ENCODE measurements at places on chromosomes 3 and 15.

DNA sequence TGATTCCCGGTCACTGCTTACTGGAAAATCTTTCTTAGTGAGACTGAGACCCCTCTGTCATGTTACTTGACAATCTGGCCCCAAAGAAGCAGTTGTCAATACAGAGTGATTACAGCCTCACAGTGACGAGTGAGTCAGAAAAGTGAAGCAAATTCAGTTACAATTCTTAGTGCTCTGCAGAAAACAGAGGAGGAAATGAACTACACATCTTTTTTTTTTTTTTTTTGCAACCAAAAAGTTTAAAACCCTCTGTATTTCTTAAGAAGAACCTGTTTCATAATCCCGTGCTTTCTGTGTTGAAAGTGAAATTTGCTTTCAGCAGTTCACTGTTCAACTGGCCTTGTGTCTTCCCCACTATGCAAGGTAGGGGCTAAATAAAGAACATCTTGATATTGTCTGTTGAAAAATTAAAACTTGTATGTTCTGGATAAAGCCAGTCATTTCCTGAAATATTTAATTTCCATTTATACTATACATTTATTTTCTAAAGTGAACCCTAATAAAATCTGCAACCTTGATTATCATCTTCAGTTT is 1.9 kb downstream of the AQP9 start:
- no peak for DNase-seq

DNA sequence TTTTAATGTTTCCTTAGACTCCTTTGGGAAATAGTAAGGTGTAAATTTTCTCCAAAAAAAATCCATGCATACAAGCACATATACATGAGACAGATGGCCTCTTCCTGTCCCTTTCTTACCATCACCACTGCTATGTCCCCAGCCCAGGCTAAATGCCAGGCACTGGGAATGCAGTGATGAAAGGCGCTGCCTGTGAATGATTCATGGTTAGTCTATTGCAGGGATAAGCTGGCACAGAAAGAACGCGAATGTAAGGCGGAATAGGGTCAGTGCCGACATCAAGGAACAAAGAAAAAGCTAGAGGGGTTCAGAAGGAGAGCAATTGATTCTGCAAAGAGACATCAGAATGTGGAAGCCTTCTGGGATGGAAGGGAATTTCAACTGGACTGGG is 36.2 kb upstream of the CFAP161 start:
- no peak for DNase-seq

GRCh38 chr15:67092752-67093503 is 27.5 kb downstream of the SMAD3 start:
- DNase-seq, result no peak

DNA sequence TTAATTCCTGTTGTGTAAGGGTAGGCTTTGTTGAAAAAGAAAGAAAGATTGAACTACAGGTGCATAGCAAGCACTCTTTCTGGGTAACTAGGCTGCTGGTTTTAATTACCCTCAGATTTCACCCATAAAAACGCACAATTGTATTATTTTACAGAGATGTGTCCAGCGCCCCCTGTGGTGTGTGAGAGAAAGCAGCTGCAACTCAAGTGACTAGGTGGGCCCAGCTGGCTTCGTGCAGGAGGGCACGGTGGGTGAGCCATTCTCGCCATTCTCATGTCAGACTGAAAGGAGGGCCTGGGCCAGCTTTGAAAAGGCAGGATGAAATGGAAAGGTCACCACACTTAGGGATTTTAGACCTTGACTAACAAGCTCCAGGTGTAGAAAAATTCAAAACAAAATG is 122.6 kb downstream of the LRIG1 start:
- DNase-seq, result no peak

- DNase-seq, result no peak
These were observed 42.5 kb downstream of the MCTP2 start for GRCh38 chr15:94273826-94274225.

DNA sequence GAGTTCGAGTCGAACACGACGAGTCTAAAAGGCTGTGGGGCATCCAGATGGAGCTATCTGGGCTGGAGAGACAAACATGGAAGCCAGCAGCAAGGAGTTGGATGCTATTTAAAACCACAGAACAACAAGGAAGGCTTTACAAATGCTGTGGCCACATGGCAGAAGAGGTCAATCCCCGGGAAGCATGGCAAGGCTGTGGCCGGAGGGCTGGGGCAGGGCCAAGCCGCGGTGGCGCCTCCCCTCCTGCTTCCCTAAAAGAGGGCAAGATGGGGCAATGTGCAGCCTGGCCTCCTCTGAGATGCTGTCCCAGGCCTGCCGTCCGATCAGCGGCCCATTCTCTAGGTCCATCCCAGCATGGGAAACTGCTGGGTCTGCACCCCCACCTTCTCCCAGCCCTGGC is 139.1 kb downstream of the SRGAP3 start:
- no peak for DNase-seq

DNA sequence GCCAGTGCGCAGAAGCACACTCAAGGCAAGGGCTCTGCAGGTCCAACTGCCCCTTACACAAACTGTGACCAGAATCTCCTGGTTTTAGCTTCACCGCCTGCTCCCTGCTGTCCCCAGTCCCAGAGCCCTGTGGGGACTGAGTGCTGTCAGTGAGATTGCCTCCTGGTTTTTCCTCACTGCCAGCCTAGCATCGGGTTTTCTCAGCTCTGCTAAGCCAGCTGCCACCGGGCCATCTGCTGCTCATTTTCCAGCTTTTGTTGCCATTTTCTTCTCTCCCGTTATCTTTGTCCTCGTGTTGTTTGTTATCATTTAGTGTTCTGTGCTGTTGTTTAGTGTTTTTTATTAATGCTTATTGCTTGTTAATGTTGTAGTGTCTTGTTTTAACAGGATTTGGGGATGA is 79.5 kb upstream of the BLM start:
- DNase-seq, result no peak

- peak; percentile 38 for DNase-seq
These were observed 240.1 kb downstream of the ISL2 start for GRCh38 chr15:76576523-76577279.

DNA sequence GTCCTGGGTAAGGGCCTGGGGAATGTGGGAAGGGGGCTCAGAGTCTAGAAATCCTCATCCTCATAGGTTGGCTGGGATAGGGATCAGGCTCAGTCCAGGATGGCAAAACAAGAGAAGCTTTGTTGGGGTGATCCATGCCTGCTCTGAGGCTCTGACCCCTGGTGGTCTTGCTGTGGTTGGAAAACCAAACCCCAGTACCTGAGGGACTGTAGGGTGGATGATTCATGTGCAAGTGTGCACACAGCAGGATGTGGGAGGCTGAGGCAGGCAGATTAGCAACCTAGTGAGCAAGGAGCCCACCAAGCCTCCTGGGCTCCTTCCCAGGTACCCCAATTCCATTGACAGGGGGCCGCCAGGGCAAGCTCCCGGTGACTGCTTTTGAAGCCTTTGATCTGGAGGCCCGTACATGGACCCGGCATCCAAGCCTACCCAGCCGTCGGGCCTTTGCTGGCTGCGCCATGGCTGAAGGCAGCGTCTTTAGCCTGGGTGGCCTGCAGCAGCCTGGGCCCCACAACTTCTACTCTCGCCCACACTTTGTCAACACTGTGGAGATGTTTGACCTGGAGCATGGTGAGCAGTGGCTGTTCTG is 3.1 kb downstream of the KLHDC8B start:
- DNase-seq, result no peak

- DNase-seq, result no peak
These were observed 172.4 kb downstream of the DCLK3 start for GRCh38 chr3:36591959-36592358.

- DNase-seq, result no peak
These were observed 49.7 kb downstream of the TMEM39A start for GRCh38 chr3:119413603-119414280.

GRCh38 chr3:52893723-52894122 is 3.6 kb downstream of the STIMATE start:
- DNase-seq, result no peak

DNA sequence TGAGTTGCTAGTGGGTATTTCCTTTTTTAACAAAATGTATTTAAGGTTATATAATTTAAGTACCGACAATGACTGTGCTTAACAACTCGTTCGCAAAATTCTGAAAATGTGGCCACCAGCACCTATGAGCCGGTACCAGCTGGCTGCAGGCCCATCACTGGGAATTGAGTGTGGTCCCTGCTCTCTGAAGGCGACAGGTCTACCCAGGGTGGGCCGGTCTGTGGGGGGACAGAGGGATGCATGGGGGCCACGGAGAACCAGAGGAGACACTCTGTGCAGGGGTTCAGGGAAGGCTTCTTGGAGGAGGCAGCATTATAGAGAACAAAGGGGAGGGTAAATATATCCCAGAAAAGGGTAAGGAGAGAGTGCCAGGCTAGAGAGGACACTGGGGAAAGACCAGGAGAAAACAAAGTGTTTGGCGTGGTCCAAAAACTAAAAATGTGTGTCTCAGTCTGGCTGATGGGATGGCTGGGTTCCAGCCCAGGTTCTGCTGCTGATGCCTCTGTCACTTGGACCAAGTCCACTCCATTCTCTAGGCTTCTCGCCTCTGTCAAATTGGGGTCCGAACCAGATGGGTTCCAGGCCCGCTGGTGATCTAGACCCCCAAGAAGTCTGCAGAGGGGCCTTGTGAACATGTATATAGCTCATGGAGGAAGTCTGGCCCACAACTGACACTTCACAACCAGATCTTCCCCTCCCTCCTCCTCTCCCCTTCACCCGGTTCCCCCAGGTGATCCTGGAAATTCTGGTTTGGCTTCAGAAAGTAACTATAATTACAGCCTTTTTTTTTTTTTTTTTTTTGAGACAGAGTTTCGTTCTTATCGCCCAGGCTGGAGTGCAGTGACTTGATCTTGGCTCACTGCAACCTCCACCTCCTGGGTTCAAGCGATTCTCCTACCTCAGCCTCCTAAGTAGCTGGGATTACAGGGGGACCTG is 10.7 kb upstream of the CYP11A1 start:
- no peak for DNase-seq

DNA sequence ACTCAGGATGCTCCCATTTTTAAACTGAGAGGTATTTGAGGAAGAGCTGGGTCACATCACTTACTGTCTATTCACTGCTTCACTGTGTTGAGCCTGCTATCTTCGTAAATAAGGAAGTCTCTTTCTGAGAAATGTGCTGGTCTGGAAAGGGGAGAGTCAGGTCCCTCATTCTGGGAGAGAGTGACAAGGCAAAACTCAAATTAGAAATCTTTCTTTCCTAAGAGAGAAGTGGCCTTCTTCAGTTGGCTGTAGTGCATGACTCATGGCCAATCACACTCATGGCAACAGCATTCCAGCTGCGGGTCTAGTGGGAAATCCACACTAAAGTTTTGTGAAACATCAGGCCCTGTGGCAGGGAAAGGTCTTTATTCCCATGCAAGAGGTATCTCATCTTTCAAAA is 11.5 kb upstream of the TIMP4 start:
- no peak for DNase-seq

DNA sequence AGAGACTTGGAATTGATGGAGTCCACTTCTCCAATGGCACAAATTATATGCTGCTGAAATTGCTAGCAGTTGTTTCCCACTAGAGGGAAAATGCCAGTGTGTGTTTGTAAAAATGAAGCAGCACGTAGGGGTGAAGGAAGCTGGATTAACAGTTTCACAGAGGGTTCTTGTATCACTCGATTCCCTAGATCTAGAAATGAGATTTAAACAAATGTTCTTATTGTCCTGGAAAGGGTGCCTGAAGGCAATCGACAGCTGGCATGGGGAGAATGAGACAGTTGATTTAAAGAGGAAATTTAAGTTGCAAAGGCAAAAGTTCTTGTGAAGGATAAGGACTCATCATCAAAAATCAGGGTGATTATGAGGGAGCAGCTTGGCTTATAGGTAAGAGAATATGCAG is 234.8 kb upstream of the ARPP21 start:
- DNase-seq, result no peak

DNA sequence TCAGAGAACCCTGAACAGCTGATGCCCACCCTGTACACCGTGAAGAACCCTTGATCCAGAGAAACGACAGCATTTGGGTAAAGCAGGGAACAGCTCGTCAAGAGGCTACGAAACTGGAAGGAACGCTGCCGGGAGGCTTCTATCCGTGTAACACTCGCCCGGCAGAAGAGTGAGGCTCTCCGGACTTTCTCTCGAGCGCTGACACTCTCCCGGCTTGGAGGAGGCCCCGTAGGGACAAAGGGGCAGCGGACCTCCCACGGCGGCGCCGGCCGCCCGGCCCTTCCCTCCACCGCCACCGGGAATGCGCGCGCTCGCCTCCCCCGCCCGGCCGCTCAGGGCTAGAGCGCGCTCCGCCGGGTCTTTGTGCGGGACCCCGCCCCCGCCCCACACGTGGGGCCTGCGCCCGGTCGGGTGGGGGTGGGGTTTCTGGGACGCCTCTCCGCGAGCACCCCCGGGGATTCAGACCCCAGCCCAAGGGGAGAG is 1.7 kb downstream of the HYAL2 start:
- DNase-seq, result peak; percentile 83

DNA sequence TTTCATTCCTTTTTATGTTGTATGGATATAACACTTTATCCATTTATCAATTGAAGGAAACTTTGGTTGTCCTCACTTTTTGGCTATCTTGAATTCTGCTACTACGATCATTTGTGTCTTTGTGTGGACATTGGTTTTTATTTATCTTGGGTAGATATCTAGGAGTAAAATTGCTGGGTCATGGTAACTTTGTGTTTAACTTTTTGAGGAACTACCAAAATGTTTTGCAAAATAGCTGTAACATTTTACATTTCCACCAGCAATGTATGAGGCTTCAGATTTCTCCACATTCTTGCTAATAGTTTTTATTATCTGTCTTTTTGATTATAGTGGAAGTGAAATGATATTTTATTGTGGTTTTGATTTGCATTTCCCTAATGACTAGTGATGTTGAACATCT is 55.6 kb downstream of the TLNRD1 start:
- DNase-seq, result no peak

- no peak for DNase-seq
These were observed 90.4 kb downstream of the MB21D2 start for GRCh38 chr3:192827208-192827607.

GRCh38 chr3:161263057-161263456 is 41.9 kb downstream of the NMD3 start:
- no peak for DNase-seq

DNA sequence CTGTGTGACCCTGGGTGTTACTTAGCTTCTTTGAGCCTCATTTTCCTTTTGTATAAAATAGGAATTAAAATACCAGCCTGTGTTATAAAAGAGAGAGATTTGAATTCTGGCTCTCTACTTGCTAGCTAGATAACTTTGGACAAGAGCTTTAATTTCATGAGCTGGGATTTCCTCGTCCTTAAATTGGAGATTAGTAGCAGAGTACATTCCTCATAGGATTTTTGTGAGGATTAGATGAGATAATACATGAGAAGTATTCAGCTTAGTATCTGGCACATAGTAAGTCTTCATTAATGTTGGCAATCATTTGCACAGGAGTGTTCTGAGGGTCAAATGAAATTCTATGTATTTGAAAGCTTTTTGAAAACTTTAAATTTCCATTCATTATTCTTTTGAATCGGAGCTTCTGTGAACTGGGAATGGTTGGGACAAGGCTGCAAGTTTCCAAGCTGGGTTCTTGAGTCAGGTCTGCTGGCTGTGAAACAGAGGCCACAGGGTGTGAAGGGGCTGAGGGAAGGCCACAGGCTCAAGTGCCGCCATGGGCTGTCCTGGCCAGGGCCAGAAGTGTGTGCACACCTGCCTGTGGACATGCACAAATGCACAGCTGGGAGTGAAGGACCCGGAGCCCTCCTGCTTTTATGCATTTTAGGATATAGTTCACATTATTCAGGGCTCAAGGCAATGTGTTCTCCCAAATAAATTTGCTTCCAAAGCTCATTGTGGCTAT is 17.2 kb downstream of the ALPK3 start:
- no peak for DNase-seq

GRCh38 chr3:133474251-133474801 is 74.5 kb downstream of the BFSP2 start:
- DNase-seq, result peak; percentile 81

- no peak for DNase-seq
These were observed at the start of gene SCG5 for GRCh38 chr15:32641517-32642059. Gene SCG5, plus strand, starts transcription at chr15:32641710. Its CDS starts 1,883 bp downstream, at chr15:32643593.

GRCh38 chr3:86914670-86915069 is 76.3 kb downstream of the VGLL3 start:
- no peak for DNase-seq
